NCI-H526 (cell line): ENCODE measurements at places on chromosomes 11 and 22.

GRCh38 chr11:36803084-36803483 is 205.0 kb upstream of the RAG2 start:
- DNase-seq: no peak

- DNase-seq: no peak
Measured at GRCh38 chr11:125183641-125184040, 19.1 kb downstream of the PKNOX2 start.

DNA sequence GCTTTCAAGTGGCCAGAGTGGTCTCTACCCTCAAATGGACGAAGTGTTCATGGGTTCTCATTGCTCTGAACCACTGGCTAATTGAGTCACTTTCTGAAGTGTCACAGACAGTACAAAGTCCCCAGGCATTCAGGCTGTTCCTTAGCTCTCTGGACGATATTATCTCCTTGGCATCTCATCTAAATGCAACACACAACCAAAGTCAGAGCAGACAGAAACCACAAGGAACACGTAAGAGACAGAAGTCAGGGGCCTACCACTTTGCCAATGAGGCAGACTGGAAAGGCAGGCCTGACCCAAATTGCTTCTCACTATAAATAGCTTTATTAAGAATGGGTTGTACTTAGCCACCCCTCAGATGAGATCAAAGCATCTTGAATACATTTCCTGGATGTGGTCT is 29.0 kb upstream of the LDLRAD3 start:
- no peak for DNase-seq

DNA sequence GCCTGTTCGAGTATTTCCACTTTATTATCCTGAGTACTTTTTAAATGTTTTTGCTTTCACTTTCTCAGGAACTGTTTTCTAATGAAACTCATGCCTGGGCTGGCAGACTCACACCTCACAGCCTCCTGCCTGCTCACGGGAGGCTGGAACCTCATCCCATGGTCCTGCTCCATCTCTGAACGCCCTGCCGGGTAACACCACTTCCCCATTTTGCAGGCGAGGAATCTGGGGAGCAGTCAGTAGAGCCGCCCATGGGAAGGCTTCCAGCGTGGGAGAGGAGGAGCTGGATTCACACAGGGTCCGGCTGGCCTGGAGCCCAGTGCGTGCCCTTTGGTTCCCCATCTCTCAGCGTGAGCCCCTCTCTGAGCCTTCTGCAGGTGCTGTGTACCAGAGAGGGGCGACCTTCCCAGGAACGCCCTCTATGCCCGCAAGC is 53.6 kb downstream of the SCUBE1 start:
- no peak for DNase-seq

DNA sequence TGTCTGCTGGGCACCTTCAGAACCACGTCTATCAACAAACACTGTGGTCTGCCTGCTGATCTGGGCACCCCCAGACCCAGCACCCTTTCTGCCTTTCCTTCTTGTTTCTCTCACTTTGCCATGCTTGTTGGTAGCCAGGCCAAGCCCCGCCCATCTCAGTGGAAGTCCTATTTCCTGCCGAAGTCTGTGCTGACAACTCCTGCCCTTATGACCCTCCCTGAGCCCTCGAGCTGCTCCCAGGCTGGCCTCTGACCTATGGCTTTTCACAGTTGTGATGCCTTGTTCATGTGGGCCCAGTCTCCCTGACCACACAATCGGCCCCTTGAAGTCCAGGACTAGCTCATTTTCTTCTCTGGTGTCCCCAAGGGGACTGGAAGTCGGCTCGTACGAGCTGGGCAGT is 132.1 kb downstream of the DSCAML1 start:
- peak; percentile 49 for DNase-seq
